ENCODE measurements at places on chromosomes 4 and X.

DNA sequence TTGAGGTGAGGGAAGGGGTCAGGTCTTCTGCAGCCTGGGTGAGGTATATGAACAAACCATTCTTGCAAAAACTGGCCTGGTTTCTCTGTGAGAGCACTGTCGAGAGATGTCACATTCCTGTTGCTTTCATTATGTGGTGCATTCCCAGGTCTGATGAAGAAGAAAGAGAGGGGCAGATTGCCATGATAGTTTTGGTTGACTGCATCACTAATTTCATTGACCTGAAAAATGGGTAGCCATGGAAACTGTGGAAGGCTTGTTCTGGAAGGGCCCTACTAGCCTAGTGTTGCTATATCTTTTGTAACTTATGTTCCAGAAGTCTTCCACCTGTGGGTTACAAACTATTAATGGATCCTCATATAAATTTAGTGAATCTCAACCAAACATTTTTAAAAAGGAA lies 32.9 kb upstream of the CYBB start:
- DNase-seq = no peak

- no peak for DNase-seq
Observed at GRCh38 chr4:99817309-99817890, 773 bp downstream of the DAPP1 start.

DNA sequence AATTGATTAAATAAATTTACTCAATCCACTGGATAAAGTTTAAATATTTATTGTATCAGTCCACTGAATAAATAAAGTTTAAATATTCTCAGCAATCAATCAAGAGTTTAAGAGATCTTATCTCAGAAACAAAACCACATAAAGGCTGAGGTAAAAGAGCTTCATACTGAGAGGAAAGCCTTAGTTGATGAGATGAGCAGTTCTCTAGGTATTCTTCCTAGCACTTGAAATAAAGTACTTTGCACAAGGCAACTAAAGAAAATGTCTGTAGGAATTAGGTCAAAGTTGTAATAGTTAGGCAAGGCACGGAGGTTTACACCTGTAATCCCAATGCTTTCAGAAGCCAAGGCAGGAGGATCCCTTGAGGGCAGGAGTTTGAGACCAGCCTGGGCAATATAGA lies 63.5 kb downstream of the UCHL1 start:
- DNase-seq = no peak

DNA sequence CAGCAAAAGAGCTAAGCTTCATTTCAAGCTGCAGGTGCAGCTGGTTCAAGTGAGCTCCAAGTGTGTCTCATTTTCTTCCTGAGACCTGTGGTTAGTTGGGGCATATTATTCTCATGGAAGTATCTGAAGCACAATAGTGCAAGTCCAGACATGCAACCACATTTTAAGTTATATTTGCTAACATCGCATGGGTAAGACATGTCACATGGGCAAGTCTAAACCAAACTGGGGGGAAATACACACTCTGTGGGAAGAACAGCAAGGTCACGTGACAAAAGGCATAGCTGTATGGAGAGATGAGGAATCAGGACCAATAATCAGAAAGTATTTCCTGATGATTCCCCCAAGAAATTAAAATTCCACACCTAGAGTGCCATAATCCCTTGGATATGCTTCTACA lies 94.9 kb upstream of the NDP start:
- no peak for DNase-seq

GRCh38 chr4:5224340-5224739 lies 173.1 kb downstream of the STK32B start:
- no peak for DNase-seq

- DNase-seq = no peak
Observed at GRCh38 chrX:82230013-82230412, 1028.1 kb downstream of the SH3BGRL start.

- no peak for DNase-seq
Observed at GRCh38 chr4:185573651-185574199, 38.4 kb upstream of the PDLIM3 start.

DNA sequence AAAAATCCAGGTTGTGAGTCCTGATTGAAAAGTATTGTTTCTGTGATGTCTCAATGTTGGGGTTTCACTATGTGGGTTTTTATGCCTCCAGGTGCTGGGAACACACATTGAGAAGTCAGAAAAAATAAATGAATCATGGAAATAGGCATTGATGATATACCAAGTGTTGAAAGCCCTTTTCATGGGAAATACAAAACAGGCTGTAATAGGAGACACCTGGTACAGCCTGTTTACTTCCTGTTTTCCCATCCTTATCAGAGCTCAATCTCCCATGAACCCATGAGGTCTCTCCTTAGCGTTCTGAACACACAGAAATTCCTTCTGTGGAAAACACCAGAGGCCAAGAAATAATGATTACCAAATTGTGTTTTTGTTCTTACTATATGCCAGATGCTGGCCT lies 106.3 kb upstream of the BOD1L1 start:
- no peak for DNase-seq

GRCh38 chr4:177051473-177052060 lies 258.1 kb upstream of the NEIL3 start:
- no peak for DNase-seq

DNA sequence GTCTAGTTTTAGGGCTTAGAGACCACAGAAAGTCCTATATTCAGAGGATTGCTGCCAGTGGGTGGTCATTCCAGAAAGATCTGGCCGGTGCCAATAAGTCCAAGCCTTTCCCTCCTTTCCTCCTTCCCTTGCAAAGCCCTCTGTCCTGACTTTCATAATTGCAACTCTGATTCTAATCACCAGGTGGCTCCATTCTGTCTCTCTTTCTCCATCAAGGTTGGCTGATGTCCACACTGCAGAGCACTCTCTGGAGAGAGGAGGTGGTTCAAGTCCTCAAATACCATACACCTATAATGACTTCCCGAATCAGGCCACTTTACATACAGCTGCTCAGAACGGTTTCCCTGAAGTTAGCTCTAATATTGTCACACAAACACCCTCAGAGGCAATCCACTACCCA lies 22.4 kb upstream of the ARMCX4 start:
- DNase-seq = no peak

- no peak for DNase-seq
Observed at GRCh38 chr4:151583157-151583914, 174.4 kb downstream of the FHIP1A start.

GRCh38 chrX:80512924-80513323 lies 92.7 kb downstream of the TENT5D start:
- no peak for DNase-seq

- no peak for DNase-seq
Observed at GRCh38 chr4:168737806-168738172, 240.9 kb downstream of the PALLD start.

Data from activated naive CD8-positive, alpha-beta T cell treated with anti-CD3 and anti-CD28 coated beads for 36 hours (primary cell).